H7 (cell line): ENCODE measurements at places on chromosomes 11 and 22. TPM values are rescaled to one million over a fixed set of nuclear protein-coding genes. Genes with fewer than 3 reads are reported as not detected.
A peak's percentile ranks its signal among the peaks of the same experiment; 100 is the strongest.

GRCh38 chr11:114150671-114151070 is 91.2 kb downstream of the ZBTB16 start:
- DNase-seq, result no peak

DNA sequence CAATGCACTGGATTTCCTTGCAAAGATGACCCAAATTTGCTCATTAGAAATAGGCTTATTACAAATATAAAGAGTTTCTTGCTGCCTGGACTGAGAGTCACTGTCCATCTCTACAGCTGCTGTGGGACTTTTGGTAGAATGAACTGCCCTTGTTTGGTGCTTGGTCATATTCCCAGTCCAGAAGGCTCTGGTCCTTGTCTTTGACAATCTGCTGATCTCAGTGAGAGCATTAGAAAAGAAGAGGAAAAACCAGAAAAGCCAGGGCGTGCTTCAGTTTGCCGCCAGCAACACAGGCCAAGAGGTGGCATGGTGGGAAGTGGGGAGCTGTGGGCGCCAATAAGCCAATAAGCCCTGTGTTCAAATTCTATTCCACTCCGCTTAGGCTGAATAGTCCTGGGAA is 48.2 kb upstream of the PARVA start:
- DNase-seq, result no peak

GRCh38 chr11:50333861-50334260 is 301.2 kb downstream of the OR4C45 start:
- no peak for DNase-seq

- no peak for DNase-seq
Observed at GRCh38 chr11:102620818-102621561, 4.1 kb downstream of the MMP20 start.

DNA sequence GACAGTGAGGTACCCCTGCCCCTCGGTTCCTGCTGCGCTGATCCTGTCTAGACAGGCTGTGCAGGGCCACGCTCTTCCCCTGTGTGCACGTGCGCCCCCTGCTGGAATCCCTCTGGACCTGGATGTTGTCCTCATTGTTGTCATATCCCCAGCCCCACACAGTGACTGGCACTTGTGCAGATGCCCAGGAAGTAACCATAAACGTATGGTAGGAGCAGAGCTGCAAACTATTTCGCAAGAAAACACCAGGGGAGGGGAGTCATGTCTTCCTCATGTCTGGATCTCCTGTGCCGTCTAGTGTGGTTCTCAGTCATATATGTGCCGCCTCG is 114.7 kb downstream of the CRYBB2 start:
- peak; percentile 72 for DNase-seq

DNA sequence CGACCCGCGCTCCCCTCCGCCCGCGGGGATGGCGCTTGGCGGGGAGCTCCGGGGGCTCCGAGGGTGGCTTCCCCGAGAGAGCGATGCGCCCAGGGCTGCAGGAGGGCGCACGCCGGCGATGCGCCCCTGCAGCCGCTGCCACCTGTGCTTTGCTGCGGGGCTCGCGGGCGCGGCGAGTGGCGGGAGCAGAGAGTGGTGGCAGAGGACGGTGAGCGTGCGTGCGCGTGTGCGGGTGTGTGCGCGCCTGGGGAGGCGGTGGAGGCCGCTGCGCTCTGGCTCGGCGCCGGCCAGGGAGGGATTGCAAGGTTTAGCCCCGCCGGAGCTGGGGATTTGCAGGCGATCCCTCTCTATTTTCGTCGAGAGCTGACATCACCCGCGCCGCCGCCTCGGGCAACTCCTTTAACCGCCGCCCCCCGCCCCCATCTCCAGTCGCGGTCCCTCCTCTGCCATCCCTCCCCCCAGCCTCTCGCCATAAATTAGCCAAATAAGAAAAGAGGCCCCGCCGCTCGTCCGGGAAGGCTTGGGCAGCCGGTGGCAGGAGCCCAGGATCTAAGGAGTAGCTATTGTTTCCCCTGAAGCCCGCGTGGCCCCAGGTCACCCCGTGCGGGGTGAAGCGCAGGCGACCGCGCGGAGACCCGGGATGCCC is at the start of gene SLC1A2:
TSS of gene SLC1A2 (minus strand) at position 375 of the 646 bp plus-strand sequence. CDS start 592 bp downstream, outside the sequence.
- peak; percentile 86 for DNase-seq

DNA sequence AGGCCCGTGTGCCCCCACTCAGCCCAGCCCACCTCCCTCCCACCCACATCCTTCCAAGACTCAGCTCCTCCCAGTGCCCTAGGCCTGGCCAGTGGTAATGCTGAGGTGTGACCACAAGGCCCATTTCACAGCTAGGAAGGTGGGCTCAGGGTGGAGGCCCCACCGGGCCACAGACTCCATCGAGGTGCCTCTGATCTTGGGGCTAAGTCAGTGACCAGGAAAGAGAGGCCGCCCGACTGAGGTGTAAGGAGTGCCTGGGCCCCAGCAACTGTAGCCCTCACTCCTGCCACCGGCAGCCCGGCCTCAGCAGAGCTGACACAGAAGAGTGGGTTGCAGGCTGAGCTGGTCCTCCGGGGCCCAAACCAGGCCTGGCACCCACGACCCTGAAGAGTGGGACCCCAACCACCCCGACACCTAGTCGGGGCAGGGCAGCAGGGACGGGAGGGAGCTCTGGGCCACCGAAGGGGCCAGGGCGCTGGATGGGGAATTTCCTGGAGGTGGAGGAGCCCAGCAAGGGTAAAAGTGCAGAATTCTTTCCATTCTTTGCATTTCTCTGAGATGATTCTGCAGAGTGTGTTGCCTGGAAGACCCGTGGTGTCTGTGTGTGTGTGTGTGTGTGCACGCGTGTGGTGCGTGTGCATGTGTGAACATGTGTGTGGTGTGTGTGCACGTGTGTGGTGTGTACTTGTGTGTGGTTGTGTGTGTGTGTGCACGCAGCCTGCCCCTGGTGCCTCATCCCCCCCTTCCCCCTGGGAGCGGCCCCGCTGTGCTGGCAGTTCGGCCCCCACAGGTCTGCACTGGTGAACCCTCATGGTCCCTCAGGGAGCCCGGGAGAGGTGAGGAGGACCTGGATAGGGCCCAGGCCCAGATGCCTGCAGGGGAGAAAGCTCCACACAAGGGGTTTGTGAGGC is 8.3 kb upstream of the PIM3 start:
- peak; percentile 82 for DNase-seq

GRCh38 chr11:129968591-129969419 is 33.8 kb downstream of the PRDM10 start:
- DNase-seq, result no peak

DNA sequence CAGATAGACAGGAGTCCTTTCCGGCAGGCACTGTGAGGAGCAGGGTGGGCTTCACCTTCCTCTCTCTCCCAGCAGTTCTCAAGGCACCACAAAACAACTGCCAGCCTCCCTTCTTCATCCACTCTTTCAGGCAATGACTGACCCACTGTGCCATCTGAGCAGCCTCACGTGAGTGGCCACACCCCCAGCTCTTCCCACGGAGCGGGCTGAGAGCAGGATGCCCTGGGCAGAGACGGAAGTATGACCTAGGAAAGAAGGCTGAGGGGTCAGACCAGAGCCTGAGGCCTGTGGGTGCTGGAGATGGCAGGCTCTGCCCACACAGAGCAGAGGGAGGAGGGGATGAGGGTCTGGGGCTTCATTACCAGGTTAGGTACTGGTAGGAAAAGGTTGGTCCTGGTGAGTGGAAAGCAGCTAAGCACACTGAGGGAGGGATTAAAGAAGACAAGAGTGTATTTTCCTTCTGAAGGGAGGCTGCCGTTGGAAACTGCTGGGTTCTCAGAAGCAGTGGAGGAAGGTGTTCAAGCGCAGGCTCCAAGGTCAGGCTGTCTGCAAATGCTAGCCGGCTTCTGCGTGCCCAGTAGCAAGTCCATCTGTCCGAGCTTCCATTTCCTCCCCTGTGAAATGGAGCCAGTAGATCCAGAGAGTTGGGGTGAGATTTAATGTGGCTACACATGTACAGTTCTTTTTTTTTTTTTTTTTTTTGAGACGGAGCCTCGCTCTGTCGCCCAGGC is 4.6 kb downstream of the NLRP6 start:
- no peak for DNase-seq

Gene OR4D5
- not detected in 2 replicates for total RNA-seq

Gene DLG2
- total RNA-seq, result 1.8 and 3.3 TPM in 2 replicates

Gene CCDC15
- total RNA-seq, result 1.2 and 3.0 TPM in 2 replicates

Gene EXPH5
- total RNA-seq, result 1.2 and 1.9 TPM in 2 replicates

Gene SCGB1D2
- not detected in 2 replicates for total RNA-seq
